ENCODE measurements at places on chromosomes 6 and 20.

- DNase-seq = no peak
Observed at GRCh38 chr6:143271024-143271423, 179.5 kb downstream of the ADAT2 start.

DNA sequence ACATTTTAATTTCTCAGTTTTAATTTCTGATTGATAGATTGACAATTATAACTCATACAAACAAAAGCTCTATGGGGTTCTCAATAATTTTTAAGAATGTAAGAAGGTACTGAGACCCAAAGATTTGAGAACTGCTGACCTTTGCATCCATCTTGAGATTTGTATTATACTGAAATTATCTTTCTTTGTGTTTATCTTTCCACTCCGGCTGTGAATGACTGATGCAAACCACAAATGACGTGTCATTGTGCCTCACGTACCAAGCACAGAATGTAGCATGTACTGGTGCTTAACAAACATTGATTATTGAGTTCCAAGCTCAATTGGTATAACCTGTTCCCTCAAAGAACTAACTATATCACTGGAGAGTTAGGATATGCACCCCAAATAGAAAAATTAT is 152.1 kb upstream of the SMLR1 start:
- DNase-seq = no peak

DNA sequence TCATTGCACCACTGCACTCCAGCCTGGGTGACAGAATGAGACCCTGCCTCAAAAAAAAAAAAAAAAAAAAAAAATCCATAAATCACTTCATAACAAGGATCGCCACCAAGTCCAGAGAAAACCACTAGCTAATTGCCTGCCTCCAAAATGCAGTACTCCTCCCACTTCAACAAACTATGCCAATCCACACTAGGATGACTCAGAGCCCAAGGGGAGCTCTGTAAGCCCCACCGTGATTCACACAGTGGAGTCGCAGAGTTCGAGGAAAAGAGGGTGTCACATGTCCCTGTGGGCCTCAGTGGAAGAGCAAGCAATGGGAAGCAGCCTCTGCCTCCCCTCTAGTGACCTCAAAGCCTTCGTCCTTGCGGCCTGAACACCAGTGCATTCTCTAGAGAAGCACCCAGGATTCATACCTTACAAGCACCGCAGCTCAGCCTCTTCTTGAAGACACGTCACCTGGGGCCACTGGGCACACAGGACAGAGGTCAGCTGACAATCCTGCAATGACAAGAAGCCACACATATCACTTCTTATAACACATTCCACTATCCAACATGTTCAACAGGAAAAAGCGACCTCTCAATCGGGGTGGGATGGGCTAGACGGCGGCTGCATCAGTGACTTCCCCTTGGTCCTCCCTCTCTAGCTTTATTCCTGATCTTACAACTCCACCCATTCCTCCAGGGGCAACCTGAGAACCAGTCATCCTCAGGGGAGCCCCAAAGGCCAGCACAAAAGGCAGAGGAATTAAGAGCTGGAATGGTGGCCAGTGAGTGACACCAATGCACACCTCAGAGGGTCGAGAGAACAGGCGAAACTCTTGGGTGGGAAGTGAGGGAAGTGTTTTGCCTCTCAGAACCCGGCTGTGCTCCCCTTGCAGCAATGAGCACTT is 8.9 kb downstream of the SNHG17 start:
- DNase-seq = no peak

DNA sequence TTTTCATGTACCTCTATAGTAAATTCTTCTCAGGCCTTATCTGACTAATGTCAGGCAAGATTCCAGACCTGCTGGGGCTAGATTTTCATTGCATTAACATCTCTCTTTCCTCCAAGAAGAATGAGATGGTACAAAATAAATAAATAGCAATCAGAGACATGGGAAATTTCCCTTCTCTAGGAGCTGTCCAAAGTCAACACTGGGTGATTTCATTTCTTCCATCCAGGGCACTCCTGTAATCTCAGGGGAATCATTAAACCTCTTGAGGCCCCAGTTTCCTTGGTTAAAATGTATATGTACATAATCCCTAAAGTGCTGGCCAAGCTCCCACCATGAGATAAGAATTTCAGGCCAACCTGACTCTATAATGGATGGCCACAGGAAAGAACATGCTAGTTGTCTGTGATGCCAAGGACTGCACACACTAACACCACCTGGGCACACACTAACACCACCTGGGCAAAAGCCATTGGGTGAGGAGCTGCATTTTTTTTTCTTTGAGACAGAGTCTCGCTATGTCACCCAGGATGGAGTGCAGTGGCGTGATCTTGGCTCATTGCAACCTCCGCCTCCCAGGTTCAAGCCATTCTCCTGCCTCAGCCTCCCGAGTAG is 912 bp downstream of the IL17F start:
- DNase-seq = no peak

- DNase-seq = no peak
Observed at GRCh38 chr6:104705916-104706442, 153.7 kb downstream of the HACE1 start.

- no peak for DNase-seq
Observed at GRCh38 chr6:158461954-158462353, 97.9 kb upstream of the TMEM181 start.

Data from NCI-H2081 (cell line).